ENCODE measurements at places on chromosomes 5 and 9.
A peak's percentile ranks its signal among the peaks of the same experiment; 100 is the strongest.

DNA sequence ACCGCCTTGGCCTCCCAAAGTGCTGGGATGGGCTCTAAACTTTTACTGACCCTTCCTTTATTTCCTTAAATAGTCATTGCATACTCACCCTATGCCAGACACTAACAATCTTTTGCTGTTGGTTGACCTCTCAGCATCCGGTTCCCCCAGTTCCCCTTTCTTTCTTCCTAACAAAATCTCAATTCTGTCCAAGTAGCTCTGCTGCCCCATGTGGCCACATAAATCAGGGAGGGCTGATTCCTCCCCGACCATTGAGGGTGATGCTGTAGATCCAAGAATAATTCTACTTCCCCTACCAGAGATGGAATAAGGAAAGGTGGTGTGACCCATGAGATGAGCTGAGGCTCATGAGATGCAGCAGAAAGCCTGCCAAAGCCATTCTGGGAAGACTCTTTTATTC lies 315.3 kb upstream of the MSX2 start:
- DNase-seq = no peak

DNA sequence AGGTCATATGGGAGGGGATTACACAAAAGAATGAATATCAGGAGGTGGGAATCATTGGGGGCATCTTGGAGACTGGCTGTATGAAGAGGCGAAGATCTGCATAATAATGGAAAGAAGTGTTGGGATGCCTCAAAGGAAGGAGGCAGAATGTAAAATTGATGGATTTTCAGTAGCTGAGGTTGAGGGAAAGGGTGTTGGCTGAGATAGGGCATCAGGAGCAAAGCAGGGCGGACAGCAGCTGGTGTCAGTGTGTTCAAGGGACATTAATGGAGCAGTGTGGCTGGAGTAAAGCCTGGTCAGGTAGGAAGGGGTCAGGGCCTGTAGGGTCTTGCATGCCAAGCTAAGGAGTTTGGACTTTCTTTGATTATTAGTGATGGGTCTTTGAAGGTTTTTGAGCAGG lies 65.2 kb upstream of the TNFAIP8 start:
- DNase-seq = no peak

DNA sequence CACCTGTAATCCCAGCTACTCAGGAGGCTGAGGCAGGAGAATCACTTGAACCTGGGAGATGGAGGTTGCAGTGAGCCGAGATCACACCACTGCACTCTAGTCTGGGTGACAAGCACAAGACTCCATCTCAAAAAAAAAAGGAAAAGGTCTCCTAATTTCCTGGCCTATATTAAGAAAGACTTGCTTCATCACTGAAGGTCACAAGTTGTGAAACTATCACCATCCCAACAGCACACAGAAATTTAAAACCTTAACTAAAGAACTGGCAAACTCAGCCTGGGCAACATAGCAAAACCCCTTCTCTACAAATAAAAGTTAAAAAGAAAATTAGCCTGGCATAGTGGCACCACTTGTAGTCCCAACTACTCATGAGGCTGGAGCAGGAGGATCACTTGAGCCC lies 17.2 kb downstream of the FRMD3 start:
- peak; percentile 13 for DNase-seq

DNA sequence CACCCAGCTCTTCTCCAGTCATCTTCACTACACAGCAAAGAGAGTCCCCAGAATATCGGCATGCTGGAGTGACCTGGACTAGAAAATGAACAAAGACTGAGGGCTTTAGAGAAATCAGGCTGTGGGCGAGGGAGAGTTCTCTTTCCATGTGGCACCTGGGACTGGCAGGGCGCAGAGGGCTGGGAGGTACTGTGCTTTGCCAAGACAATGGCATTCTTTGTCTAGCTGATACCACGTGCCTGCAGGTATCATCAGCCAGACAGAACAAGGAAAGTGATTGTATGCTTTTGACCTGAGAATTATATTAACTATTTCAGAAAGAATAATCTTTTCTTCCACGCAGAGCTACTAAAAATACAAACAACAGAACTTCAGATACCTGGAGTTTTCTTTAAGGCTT lies 30.5 kb downstream of the DDX31 start:
- no peak for DNase-seq

DNA sequence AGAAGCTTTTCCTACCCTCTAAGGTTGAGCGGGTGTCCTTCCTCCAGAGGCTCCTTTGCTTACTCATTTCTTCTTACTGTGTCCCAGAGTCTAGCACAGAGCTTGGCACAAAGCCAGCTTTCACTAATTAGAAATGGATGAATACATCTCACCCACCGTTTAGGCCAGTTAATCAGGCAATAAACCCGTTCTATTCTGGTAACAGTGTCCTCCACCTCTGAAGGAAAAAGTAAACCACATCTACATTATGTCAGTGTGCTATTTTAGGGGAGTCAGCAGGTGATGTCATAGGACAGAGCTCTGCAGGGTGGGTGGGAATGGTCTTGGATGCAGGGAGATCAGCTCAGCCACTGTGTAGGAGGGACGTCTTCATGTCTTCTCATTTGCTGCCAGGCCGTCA lies 109.2 kb downstream of the OSTF1 start:
- no peak for DNase-seq

DNA sequence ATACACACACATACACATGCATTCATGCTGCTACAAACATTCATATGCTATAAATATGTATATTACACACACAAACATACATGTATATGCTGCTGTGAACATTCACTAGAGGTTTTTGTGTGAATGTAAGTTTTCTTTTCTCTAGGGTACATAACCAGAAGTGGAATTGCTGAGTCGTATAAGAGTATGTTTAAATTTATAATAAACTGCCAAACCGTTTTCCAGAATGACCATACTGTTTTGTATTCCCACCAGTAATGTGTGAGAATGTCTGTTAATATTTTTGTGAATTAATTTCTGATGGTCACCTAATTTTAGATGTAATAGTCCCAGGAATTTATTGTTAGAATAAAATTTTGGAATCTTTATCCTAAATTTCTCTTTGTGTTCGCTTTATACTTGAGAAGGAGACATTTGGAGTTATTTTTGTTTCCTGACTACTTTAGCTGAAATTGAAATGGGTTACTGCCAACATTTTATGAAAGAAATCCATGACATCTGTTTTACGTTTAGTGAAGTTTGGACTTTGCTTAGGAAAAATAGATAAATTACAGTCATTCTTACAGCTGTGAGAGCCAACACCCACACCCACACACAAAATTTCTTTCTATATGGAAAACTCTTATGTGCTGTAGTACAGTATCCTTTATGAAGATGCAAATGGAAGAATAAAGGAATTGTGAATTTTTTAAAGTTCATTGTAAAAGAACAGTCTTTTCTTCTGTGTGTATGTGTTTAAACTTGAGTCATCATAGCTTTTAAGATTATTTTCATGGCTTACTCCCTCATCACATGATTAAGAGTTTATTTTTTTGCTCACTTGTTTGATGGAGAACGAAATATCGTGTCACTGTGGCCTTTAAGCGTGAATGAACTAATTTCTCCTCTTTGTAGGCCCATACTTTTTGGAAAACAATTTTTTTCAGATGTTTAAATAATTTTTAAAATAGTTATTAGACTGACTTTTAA lies 24.3 kb downstream of the CENPP start:
- no peak for DNase-seq
